Activated CD8-positive, alpha-beta memory T cell treated with anti-CD3 and anti-CD28 coated beads for 48 hours (primary cell): ENCODE measurements at places on chromosomes 2 and 18.

- no peak for DNase-seq
These were observed 192.4 kb downstream of the SPAG16 start for GRCh38 chr2:213476641-213477040.

- no peak for DNase-seq
These were observed 96.9 kb upstream of the ZNF397 start for GRCh38 chr18:35143622-35144596.

- no peak for DNase-seq
These were observed 7.4 kb downstream of the TFPI start for GRCh38 chr2:187546762-187547333.

- DNase-seq = no peak
These were observed 134.4 kb downstream of the HDAC4 start for GRCh38 chr2:239266434-239266766.

DNA sequence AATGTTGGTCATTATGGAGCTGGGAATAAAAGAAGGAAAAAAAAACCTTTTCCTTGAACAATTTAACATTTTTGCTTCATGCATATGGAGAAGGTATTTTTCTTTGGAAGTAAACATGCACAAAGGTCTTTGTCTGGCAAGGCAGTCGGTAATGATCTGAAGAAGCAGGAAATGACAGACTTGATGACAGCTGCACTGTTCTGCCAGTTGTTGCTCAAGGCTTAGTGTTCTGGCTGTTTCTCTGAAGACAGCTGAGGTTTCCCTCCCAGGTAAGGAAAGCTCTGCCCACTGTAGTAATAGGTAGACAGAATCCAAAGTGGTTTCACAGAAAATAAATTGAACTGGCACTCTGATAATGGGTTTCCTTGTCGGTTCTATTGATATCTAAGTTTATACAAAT lies 308.4 kb upstream of the GCFC2 start:
- DNase-seq = no peak

- DNase-seq = no peak
These were observed at the start of gene COBLL1 for GRCh38 chr2:164841719-164842623. COBLL1 (minus strand) TSS chr2:164841823; CDS start chr2:164841196, 627 bp downstream.

- DNase-seq = no peak
These were observed 44.0 kb upstream of the UBE2F start for GRCh38 chr2:237922641-237923361.

- DNase-seq = no peak
These were observed 2.6 kb downstream of the TRAK2 start for GRCh38 chr2:201448701-201449100.

GRCh38 chr2:52035391-52035790 lies 1003.5 kb upstream of the NRXN1 start:
- no peak for DNase-seq

DNA sequence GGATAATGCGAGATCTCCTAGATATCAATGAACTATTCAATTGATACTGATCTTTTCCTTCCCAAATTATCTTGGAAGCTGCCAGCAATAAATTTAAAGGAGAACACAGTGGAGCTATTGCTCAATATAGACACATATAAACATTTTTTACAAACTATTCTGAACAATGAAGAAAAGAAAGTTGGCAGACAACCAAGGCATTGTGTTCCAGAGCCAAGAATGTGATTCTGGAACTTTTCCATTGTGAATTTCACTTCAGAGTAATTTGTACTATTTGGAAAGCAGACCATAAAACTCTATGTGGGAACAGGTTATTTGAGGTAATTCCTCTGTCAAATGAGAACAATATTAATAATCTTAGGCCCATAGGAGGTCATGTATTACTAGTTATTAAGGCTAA lies 588.2 kb downstream of the IRS1 start:
- DNase-seq = no peak

DNA sequence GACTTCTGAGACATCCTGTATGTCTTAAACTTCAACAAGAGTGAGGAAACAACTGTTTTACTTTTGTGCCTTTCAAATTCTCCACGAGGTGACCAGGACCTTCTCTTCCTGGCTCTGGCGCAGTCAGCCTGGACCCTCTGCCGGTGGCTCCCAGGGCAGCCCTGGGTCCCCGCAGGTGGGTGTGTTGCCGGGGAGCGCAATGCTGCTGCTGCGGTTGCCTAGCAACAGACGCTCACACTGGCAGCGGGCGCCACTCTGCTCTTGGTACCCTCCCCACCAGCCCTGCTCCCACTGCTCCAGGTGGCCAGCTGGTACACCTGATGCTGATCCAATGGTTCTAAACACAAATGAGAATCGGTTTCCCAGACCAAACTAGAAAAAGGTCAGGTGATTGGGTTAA lies 58.7 kb downstream of the GNAL start:
- DNase-seq = no peak

- no peak for DNase-seq
These were observed 88.7 kb downstream of the NRP2 start for GRCh38 chr2:205771031-205771430.

DNA sequence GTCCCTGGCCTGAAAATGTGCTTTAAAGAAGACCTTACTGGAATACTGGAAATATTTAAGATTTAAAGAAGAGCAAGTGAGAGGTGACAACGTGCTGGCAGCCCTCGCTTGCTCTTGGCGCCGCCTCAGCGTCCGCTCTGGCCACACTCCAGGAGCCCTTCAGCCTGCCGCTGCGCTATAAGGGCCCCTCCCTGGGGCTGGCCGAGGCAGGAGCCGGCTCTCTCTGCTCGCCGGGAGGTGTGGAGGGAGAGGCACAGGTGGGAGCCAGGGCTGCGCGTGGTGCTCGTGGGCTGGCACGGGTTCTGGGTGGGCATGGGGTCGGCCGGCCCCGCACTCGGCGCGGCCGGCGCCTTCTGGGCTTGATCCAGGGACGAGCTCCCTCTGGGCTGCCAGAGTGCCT lies 2.9 kb upstream of the COQ10B start:
- DNase-seq = no peak

- no peak for DNase-seq
These were observed 254.8 kb downstream of the SLC8A1 start for GRCh38 chr2:40197121-40197520.

DNA sequence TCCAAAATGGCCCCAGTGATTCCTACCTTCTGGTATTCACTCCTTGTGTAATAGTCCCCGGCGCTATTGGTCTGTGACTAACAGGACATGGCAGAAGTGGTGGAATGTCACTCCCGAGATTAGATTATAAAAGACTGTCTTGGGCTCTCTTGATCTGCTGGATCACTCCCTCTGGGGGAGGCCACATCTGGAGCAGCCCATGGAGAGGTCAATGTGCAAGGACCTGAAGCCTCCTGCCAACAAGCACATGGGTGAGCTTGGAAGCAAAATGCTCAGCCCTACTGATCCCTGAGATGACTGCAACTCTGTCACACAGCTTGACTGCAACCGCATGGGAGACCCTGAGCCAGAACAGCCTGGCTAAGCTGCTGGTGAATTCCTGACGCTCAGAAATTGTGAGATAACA lies 94.3 kb upstream of the GLI2 start:
- no peak for DNase-seq

DNA sequence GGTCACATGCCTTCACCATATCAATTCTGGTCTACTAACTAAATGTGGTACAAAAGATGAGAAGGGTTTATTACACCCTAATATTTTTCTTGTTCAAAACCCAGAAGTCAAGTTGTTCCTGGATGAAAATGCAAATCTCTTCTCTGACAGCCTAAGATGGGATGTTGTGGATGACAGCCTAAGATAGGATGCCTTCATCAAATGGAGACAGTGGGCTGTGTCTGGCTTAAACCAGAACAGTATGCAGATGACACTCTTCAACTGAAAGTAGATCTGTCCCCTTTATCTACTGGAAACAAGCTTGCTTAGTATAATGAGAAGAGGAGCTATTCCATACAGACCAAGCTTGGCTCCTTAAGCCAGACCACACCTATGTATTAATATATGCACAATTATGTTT lies 17.7 kb downstream of the NXPH2 start:
- no peak for DNase-seq

- DNase-seq = no peak
These were observed 4.5 kb downstream of the EMX1 start for GRCh38 chr2:72921853-72922252.

GRCh38 chr2:135650721-135651120 lies 90.9 kb upstream of the UBXN4 start:
- DNase-seq = no peak

- DNase-seq = no peak
These were observed 66.0 kb downstream of the CDH2 start for GRCh38 chr18:28110924-28111323.

DNA sequence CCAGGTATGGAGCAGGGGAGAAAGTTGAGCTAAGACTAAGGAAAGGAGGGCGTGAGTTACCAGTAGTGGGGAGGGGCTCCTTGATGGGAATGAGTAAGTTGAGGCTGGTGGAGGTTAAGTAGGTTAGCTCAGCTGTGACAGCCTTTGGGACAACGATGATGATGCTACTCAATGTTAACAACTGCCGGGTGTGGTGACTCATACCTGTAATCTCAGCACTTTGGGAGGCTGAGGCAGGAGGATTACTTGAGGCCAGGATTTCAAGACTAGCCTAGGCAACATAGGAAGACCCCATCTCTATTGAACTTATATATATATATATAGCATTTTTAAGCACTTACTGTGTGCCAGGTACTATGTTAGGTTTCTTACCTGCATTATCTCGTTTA lies 48.4 kb downstream of the HK2 start:
- no peak for DNase-seq

DNA sequence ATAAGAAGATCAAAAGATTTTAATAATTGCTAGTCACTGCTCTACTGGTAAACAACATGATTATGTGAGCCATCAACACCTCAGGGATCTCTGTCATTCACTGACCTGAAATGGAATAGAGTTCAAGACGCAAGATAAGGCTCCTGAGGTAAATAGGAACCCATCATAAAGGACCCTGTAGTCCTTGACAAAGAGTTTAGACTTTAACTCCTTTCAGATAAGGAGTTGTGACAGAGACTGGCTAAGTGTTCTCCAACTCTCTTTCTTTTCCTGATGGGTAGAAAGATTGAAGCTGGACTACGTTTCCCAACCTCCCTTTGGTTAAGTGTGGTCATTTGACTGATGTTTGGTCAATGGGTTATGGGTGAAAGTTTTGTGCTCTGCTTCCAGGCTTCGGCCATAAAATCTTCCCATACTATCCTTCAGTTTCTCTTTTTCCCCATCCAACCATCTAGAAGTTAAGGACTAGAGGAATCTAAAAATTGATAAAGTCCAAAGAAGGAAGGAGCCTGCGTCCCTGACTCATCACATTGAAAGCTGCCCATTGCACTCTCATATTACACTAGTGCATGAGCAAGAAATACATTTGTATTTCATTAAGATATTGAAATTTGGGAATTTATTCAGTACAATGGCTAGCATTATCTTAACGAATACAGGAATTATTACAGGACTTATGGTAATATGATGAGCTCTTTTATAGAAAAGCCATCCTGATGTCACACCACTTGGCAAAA lies 293.7 kb upstream of the ACVR2A start:
- DNase-seq = no peak

DNA sequence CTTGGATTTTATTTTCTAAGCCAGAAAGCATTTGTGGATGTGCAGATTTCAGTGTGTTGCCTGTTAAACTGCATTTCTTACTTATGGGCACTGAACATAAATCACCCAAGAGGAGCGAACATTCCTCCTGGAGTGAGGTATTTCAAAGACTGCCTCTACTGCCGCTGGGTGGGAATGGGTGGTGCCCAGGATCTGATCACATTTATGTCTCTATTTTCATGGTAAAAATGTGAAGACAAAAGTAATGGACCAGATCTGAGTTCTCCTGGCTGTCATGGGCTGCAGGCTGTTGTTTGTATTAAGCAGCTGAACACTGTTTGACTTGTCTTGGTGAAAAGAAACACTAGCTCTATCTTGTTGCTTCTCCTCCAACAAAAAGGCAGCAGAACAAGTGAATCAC lies 251.7 kb downstream of the NCKAP5 start:
- DNase-seq = no peak

DNA sequence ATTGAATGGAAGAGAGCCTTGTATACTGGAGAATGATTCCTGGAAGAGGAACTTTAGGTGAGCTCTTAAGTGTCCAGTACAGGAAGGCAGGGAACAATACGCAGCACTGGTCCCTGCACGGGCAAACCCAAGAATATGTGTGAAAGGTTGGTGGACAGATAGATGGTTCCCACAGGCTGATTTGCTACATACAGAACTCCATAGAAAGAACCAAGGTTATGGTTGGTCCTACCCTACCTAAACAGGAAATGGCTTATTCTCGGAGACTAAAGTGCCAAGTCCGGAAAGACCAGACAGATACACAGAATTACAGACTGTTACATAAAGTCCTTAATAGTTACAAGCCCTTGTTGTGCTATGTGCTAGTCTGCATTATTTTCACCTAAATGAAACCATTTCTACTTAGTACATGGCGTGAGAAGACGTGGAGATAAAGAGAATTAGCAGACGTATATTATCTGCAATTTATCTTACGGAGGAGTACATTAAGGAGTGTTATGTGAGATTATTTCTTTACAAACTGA lies 1.2 kb downstream of the REV1 start:
- no peak for DNase-seq

DNA sequence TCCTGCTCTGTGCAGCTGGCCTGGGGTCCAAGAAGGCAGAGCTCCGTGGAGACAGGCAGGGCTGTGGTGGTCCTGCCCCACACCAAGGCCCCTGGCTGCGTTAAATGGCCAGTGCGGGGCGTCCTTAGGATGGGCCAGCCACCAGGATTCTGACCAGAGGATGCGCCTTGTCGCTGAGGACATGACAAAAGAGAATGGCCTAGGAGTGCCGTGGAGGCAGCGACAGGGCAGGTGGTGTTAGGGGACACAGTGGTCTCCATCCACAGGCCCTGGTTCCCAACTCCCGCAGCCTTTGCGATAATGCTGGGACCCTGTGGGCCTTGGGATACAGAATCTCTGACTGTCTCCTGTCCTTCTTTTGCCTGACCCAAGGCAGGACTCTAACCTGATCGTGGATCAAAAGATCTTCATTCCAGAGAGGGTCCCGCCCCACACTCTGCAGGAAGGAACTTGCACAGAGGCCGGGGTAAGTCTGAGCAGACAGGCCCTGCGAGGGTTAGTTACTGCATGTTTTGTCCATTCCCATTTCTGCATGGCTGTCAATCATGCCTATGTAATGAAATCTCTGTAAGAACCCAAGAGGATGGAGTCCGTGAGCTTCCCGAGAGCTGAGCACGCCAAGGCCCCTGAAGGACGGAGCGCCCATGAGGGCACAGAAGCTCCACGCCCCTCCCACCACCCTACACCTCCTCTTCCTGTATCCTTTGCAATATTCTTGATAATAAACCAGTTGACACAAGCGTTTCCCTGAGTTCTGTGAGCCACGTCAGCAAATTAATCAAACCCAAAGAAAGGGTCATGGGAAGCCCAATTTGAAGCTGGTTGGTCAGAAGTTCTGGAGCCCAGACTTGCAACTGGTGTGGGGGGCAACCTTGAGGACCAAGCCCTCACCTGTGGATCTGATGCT lies 251.5 kb upstream of the SALL3 start:
- DNase-seq = no peak

DNA sequence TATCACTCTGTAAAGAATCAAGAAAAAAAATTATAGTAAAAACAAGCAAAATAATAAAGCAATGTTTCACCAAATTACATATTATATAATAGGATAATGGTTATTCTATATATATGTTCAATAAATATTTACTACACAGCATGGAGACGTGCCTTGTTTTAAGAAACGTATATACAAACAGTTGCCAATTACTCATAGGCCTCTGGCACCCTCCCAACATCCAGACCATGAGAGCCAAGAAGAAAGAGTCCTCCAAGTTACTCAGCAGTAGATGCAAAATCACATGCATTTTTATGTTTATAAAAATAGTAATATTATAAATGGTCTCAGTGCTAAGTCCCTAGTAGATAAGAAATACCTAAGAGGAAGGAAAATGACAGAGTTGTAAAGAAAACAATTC lies 64.8 kb downstream of the REV1 start:
- DNase-seq = no peak
